ENCODE measurements at places on chromosomes 1 and 21.

- DNase-seq, result no peak
Measured at GRCh38 chr1:165342587-165342986, 13.9 kb downstream of the LMX1A start.

DNA sequence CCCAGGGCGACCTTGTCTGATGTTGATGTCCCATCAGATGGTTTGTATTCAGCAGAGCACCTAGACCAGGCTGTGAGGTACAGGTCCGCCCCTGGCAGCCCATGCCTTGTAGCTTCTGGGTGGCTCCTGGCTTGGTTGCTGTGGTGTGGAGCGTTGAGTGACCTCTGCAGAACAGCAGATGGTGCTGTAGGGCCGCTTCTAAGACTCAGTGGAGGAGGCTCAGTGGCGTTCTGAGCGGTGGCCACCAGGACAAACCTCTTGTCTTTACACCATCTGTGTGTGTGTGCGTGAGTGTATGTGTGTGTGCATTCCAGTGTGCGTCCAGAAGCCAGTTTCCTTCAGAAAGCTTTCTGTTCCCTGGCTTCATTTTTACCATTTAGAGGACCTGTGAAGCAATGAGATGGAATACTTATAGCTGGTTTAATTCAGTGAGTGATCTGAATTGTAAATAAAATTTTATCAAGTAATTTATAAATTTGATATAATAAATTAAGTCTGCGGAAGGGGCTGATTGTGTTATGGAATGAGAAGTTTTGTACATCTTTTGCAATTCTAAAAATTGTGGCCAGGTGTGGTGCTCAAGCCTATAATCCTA, 66.1 kb downstream of the ADARB1 start:
- peak; percentile 86 for DNase-seq

- no peak for DNase-seq
Measured at GRCh38 chr1:14855268-14855667, 256.8 kb downstream of the KAZN start.

- no peak for DNase-seq
Measured at GRCh38 chr1:28110555-28110954, 22.1 kb upstream of the EYA3 start.

- DNase-seq, result no peak
Measured at GRCh38 chr21:26194326-26194725, 23.8 kb upstream of the APP start.

GRCh38 chr1:106276871-106277270, 779.6 kb upstream of the PRMT6 start:
- DNase-seq, result no peak

DNA sequence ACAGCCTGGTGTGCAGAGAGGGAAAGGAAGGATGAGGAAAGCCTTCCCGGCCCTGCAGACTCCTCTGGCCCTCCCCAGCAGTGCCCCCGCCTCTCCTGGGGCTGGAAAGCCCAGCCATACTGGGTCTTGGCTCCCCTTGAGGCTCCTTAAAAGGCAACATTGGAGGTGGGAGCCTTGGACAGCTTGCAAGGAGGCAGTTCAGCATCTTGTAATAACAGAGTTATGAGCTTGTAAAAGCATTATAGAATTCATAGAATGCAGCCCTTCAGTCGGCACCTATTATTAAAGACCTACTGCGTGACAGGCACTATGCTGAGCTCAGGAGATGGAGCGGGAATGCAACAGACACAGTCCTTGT, 4.2 kb downstream of the TINAGL1 start:
- peak; percentile 14 for DNase-seq

DNA sequence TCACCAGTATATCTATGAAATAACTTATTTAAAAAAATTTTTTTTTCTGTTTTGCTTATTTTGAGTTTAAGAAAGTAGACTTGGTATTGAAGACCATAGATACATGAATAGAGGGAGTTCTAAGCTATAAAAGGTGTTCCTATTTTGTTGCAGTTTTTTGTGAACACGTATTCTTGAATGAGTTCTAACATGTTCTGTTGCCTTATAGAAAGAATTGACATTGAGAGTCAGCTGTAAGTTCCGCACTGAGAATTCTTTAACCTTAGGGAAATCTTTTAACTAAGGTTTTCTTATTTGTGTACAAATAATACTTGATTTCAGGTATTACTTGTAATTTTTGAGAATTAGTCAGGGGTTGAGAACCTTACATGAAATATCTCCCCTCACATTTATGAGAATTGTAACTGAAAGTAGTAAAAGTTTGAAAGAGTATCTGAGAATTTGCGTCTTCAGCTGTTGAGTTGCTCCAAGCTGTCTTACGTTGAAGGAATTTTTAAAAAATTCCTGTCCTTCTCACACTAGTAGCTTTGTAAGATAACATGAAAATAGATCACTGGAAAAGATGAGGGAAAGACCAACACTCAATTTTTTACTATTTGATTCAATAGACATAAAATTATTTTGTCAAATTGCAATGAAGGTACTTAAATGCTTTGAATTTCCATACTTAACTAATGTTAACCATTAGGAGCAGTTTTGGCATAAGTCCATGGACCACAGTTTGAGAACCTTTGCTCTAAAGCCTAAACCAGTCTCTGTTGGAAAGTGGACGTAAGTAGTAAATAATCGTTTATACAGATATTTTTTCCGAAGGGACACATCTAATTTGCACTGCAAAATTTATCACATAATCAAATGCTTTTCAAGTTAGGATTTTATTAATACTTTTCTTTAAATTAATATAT, 3.8 kb downstream of the DR1 start:
- DNase-seq, result no peak

DNA sequence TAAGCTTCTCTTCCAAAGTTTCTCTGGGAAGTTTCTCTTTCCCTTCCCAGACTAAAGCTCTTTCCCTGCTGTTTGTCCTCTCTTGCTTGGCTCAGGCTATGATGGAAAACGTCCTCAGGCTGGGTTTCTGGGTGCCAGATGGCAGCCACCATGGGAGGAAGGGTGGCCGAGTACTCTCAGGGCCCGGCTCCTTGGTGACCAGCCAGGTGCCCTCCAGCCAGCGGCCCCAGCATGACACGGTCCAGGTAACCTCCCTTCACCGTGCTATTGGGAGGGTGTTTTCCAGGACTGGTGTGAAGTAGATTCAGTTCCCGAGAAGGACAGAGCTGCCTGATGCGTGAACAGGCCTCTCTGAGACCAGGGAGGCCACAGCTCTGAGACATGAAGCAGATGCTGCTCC, 60.3 kb downstream of the KIF26B start:
- DNase-seq, result no peak

DNA sequence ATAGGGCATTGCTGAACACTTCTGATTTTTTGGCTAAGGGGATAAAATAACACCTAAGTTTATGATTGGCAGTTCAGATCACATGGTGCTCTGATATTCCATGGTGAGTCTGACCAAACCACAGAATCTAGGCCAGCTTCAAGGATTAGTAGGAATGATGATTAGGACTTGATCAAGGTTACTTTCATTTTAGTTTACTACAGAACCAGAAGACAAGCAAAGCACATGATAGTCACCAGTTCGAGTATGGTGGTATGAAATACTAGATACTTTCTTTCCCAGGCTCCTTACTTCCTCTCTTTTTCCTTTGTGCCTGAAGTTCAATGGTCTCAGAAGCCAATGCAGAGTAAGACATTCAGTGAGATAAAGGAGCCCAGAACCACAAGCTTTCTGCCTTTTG, 26.6 kb downstream of the S100A10 start:
- no peak for DNase-seq

DNA sequence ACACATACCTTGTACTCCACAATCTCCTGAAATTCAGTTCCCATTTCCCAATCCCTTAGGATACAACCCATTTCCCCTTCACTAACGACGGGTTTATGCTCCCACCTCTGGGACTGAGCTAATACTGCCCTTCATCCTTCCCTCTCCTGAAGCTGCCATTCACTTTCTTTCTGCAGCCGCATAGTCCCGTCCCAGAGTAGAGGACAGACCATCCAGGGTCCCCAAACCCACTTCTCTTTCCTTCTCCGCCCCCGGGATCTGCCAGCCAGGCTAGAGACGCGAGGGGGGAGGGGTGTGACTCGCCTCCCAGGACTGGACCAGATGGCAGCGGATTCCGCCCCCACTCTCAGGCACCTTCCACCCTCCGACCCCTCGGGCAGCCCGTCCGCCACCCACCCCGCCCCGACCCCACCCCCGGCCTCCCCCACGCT, 679 bp downstream of the ABL2 start:
- DNase-seq, result peak; percentile 71

DNA sequence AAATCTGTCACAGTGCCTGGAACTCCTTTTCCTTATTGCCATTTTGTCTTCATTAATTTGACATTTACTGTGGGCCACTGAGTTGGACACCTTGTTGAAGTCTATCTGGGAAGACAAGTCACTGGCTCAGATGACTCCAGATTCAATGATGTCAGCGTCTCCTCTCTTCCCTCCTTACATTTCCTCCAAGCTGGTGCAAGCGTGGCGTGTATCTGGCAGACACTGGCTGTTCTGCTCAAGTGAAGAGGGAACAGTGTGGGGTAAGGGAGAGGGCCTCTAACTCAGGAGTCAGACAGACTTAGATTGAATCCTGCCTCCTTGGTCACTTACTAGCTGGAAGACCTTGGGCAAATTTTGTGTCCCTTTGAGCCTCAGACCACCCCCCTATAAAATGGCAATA, 8.7 kb upstream of the ZNF691 start:
- no peak for DNase-seq

DNA sequence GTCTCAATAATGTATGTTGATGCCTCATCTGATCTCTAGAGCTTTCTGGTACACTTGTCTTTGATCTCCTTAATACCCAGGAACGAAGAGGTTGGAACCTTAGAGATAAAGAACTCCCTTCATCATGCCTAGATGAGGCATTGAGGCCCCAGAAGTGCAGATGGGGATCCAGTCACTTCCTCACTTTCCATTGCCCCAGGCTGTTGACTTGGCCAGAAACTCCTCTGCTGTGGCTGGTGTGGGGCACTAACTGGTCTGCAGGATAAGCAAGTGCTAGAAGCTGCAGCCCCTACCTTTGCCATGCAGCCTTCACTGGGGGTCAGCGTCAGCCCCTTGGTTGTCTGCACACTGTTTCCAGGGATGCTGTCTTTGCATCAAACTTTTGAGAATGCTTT, 49.9 kb downstream of the STUM start:
- no peak for DNase-seq

DNA sequence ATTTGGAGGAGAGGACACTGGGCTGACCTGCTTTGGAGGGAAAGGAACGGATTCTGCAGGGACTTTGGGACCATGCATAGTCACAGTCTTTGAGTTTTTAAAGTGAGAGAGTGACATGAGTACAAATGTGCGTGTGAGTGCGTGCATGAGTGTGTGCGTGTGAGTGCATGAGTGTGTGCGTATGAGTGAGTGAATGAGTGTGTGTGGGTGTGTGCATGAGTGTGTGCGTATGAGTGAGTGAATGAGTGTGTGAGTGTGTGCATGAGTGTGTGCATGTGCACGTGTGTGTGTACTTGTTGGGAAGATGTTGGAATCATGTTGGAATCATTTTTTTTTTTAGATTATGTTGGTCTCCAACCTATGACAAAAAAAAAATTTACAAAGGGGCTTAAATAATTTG, 70.5 kb downstream of the PAX7 start:
- no peak for DNase-seq

DNA sequence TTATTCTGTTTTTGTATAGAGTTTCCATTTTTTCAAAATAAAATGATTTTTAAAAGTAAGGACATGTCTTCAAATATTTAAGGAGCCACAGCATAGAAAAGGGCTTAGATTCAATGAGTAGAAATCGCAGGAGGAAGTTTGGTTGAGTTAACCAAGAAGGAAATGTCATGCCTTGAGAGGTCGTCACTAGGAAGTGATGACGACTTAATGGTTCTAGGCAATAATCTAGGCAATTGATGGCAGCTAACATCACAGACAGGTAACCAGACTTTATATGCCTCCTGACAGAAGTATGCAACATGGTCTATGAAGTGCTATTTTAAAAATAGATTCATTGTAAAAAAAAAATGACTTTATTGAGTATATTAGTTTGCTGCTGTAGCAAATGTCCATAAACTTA, 32.1 kb upstream of the TP53BP2 start:
- DNase-seq, result no peak

DNA sequence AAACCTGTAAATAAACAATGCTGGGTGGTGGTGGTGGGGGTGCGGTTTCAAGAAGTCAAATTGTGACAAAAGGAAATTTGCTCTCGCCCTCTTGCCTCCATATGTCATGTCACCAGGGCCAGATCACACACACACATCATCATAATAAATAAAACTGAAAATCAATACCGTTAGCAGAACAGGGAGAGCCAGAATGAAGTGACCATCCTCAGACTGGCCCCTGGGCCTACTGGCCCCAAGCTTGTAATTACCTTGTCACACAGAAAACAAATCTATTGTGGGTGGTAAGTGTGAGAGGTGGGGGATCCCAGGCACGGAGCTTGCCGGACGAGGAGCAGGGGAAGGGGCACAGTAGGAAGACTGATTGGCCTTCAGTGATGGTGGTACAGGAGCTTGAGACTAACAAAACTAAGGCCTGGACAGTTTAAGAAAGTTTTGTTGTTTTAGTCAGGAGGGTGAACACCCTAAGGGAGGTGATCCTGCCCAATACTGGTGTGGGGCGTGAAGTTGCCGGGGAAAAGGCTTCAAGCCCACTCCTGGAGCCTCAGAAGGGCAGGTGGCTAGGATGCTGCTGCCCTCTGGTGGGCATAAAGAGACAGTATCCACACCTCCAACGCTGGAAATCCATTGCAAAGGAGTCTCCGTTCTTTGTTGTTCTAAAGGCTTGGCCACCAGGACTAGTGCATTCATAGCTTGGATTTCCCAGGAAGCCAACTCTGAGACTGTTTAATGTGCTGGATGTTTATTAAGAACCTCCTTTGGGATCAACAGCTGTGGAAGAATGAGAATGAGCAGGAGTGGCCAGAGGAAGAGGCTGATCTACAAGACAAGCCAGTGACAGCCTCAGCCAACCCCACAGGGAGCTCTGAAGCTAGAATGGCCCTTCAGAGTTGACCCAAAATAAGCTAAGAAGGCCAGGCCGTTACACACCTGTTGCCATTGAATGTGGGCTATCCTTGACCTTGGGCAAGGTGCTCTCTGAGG, 8.1 kb upstream of the C1orf216 start:
- DNase-seq, result peak; percentile 67

GRCh38 chr1:115862403-115862802, 21.5 kb upstream of the NHLH2 start:
- no peak for DNase-seq

All from testis (tissue), 5 donors.